Right forelimb (tissue), 1 donor: ENCODE measurements at places on chromosomes 13 and 19.

DNA sequence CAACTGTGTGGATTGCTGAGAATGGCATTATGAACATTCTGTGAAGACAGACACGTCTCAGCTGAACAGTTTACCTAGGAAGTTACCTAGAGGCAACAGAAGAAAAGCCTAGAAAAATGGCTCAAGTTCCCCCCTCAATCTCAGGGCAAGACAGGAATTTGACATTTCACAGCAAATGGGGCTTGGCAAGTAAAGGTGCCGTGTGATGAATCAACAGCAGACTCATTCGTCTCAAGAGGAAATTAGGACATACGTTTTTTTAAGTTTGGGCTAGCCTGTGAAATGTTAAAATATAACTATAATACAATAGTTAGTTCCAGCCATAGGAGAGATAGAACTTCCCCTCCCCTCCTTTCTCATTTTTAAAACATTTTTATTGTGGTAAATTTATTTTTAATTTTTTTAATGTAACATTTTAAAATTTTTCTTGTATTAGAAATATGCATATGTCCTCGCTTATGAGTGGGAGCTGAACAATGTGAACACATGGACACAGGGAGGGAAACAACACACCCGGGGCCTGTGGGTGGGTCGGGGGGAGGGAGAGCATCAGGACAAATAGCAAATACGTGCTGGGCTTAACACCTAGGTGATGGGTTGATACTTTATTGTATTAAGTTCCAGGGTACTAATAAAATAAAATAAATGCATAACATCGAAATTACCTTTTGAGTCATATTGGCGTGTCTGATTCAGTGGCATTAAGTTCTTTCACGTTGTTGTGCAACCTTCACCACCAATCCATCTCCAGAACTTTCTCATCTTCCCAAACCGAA lies 116.0 kb downstream of the COL4A2 start:
- no peak for DNase-seq

GRCh38 chr19:7076151-7076550 lies 6.6 kb downstream of the ZNF557 start:
- no peak for DNase-seq

DNA sequence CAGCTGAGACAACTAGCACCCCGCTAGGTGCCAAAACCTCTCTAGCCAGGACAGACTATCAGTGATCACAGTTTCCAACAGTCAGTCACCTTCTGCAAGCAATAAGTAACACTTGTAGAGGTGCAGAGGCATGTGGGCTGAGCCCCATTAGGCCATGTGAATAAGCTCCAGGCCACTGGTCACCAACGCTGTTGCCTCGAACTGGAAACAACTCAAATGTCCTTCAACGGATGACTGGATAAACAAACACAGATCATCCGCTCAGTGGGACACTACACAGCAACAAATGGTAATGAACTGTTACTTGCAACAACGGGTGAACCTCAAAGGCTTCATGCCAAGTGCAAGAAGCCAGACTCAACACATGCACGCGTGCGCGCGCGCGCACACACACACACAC lies 27.5 kb upstream of the TMEM160 start:
- no peak for DNase-seq

DNA sequence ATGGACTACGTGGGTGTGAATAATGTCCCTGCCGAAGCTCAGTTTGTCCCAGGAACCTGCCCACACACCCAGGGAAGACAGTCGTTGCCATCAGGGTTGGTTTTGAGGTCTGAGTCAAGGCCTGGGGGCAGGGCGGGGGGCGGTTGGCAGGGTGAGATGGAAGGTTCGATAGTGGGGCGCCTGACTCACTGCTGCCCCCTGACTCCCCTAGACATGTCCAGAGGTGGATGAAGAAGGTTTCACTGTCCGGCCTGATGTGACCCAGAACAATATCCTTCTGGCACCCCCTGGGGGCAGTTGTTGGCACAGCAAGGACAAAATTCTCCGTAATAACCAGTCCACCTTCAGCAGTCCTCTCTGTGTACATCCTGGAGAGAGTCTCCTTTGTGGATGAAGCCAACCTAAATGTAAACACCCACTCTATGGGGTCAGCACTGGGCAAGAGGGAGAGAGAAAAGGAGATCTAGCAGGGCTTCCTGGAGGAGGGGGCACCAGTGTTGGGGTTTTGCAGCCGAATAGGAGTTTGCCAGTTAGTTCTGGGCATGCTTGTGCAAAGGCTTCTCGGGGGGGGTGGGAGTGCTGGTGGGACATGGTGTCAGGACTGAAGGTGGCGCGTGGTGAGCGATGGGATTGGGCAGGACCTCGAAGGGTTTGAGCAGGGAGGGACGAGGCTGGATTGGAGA lies 19.6 kb upstream of the B3GNT3 start:
- DNase-seq = no peak

GRCh38 chr13:107231944-107232343 lies 664.0 kb upstream of the ARGLU1 start:
- no peak for DNase-seq

DNA sequence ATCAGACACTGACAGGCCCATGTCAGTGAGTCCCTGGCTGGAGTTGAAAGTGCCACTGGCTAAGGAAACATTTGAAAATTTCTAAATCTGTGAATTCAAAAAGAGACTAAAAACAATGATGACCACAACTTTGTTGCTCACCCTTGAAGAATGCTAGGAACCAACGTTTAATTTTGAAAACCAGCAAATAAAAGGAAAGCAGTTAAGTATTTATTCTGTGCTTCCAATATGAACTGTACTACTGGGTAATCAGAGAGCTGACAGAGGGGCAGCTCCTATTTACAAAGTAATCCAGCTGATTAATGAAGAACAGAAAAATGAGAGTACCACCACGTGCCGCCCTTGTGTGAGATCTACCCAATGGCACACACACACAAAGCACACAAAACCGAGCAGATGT lies 44.7 kb upstream of the LATS2 start:
- no peak for DNase-seq

GRCh38 chr13:78603240-78603957 lies at the start of gene POU4F1:
Gene POU4F1, minus strand, starts transcription at chr13:78603552. Its CDS starts 226 bp downstream, at chr13:78603326.
- peak; percentile 80 for DNase-seq

DNA sequence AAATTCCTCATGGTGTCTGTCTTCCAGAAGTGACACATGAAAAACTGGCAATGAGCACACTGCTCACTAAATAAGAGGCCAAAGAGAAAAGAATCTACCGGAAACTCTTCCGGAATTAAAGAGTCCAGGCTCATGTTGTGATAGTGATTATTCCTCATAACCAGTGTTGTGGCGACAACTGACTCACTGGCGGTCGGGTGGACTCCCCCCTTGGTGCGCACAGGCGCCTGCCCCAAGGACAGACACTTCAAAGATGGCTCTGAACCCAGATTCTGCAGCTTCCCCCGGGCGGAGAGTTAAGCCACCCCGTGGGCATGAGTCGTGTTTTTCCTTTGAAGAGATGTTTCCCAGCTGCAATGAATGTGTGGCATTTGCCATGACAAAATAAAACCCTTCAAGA lies 10.3 kb downstream of the IL17D start:
- no peak for DNase-seq

DNA sequence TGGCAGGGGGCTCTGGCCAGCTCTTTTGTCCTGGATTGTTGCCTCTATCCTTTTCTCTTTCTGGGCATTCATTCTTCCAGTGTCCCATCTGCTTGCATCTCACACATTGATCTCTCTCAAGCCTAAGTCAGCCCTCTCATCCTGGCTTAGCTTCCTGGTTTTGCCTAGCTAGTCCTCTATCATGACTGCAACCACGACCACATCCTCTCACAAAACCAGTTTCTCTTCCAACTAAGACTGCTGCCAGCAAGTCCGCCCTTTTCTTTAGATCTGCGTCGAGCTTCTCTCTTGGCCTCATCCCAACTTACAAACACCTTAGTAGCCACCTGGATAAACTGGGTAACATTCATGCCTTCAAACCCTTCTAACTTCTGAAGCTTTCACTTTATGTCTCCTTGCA lies 212.2 kb upstream of the HTR2A start:
- no peak for DNase-seq

GRCh38 chr13:111936267-111936925 lies 130.6 kb upstream of the SOX1 start:
- no peak for DNase-seq

DNA sequence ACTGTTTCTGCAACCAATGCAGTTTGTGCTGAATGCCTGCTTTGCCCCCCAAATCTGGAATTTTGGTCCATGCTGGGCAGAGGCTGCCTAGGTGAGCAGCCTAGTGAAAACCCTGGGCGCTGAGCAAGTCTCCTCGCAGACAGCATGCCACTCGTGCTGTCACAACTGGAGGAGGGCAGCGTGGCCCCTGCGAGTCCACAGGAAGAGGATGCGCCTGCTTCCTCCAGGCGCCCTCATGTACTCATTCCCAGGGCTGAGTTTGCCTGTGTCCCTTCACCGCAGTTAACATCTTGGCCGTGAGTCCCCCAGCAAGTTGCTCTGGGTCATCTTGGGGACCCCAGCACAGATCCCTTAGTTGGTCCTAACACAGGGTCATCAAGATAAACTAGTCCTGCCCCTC lies 26.2 kb upstream of the TMEM160 start:
- no peak for DNase-seq

DNA sequence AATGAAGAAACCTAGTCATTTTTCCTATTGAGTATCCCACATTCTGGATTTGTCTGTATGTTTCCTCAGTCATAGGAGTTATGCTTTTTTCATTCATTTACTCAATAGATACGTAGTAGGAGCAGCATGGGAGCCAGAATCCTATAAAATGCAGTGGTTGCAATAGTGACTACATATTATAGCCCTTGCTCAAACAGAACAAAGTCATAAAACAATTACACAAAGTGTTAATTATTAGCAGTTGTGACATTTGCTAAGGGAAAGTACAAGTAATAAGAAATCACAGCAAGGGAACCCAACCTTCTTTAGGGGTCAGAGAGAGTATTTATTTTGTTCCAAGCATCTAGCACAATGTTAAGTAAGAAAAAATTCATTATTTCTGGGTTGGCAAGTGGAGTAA lies 27.7 kb upstream of the POU4F1 start:
- no peak for DNase-seq

DNA sequence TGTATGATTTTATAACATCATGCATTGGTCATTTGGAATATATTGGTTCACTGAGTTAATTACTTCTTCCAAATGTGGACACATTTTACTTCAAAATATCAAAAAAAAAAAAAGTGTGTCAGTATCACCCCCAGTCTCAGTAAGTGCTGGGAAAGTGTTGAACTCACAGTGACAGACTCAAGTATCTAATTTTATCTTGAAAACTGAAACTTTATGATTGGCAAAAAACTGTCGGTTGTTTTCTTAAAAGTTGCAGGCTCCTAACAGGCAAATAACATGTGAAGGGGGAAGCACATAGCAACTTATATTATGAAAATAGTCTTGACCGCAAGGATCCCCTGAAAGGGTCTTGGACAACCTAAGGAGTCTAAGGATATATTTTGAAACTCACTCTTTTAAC lies 33.5 kb upstream of the TPP2 start:
- no peak for DNase-seq

DNA sequence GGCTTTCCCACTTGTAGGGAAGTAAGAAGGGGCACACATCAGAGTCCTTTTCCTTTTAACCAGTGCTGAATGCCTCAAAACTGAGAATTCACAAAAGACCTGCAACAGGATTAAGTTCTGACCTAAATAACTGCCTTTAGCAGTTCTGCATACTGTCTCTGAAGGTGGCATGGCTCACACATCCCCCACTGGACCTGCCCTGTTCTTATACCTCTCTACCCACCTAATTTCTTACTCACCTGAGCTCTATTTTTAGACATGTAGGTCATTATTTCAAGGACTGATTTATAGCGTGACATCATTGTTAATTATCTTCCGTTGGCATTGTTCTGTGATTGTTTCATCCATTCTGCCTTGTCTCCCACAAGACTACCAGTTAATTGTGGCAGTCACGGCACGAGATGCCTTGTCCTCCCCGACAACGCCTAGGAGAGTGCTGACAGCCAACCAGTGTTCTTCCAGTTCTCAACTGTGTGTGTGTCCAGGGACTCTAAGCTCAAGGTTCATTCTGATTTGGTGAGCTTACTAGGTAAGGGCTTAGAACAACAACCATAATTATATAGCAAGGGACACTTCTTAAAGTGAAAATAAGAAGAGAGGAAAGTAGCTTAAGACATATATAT lies 27.1 kb upstream of the UBL3 start:
- no peak for DNase-seq

GRCh38 chr13:89982407-89983095 lies 1364.9 kb upstream of the MIR17HG start:
- no peak for DNase-seq

GRCh38 chr13:95301968-95302393 lies 730 bp upstream of the ABCC4 start:
- DNase-seq = no peak

DNA sequence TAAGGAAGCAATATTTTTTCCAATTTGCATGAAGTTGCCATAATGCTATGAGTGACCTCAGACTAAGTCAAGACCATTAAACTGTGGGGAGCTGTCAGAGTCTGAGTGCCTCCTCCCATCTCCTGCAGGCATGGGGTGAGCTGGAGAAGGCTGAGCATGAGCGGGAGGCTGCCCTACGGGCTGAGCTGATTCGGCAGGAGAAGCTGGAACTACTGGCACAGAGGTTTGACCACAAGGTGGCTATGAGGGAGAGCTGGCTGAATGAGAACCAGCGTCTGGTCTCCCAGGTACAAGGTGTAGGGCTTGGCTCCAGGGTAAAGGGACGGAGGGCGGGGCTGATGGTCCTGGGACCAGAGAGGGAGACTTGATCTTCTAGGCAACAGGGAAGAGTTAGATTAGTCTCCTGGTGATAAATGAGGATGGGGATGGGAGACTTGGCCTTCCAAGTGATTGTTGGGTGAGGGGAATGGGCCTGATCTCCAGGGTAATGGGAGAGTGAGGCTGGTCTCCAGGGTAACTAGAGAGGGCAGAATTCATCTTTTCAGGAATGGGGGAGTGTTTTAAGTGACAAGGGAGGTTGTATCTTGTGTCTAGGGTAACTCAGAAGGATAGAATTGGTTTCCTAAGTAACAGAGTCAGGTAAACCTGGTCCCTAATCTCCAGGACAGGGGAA lies 36.0 kb downstream of the SPTBN4 start:
- DNase-seq = no peak

- DNase-seq = no peak
Observed at GRCh38 chr13:63463782-63464610, 2048.3 kb upstream of the PCDH20 start.

DNA sequence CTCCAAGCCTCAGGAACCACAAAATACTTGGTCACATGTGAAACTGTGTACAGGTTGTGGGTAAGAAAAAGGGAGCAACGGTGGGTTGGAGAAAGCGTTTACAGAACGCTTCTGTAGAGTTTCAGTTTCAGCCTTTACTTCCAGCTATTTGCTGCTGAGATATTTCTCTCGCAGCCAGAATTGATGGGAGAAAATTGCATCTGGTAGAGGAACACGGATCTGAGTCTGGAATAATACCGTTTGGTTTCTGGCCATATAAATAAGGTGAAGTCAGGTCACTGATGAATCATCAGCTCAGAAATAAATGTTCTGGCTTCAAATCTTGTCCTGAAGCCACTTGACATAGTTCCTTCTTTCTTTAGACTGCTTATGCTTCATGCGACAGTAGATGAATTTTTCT lies 20.3 kb upstream of the RFC3 start:
- DNase-seq = no peak

GRCh38 chr13:47299304-47299703 lies 402.5 kb upstream of the HTR2A start:
- DNase-seq = no peak

GRCh38 chr13:46953941-46954340 lies 57.1 kb upstream of the HTR2A start:
- DNase-seq = no peak
